ENCODE measurements at places on chromosomes 6 and 20.

DNA sequence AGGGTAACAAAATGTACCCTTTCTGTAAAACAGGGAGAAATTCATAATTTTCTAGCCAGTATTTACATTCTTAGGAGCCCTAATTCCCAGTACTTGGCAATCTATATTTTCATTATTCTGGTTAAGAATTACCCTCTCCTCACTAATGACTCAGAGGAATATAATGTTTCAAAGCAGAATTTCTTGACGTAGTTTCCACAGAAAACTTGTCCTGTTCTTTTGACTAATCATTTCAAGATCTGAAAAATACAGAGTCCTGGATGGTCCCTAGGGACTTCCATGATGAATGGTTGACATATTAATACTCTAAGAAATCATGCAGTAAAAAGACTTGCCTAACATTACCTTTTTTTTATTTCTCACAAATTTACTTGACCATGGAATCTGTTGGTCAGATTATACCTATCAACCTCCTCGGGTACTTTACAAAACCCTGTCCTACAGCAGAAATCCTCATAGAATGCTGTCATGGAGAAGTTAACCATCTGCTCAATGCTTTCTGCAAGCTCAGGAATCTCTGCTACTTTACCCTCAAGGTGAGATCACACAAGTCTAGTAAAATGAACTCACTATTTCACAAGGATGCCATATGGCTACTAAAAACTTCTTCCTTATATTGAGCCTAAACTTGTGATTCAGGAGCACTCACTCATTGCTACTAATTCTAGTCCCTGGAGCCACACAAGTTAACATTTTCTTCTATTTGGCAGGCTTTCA, 202.1 kb upstream of the CNR1 start:
- DNase-seq, result no peak

GRCh38 chr20:15220778-15221565, 883.6 kb upstream of the FLRT3 start:
- DNase-seq, result no peak

DNA sequence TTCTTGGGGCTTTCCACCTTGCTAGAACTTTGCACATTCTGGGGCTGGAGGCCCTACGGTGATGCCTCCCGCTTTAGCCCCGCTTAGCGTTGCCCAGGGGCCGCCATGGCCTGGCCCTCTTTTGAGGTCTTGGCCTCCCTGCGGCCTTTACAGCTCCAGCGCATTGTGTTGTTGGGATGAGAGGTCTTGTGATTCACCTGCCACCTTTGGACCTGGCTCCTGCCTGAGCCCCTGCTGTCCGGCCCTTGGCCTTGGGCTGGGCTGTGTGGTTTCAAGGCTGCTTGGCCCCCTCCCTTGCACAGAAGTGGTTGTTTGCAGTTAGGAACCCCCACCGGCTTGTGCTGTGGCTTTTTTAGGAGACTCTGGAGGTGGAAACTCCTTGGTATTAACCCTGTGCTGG, 61.0 kb upstream of the CDH4 start:
- DNase-seq, result no peak

DNA sequence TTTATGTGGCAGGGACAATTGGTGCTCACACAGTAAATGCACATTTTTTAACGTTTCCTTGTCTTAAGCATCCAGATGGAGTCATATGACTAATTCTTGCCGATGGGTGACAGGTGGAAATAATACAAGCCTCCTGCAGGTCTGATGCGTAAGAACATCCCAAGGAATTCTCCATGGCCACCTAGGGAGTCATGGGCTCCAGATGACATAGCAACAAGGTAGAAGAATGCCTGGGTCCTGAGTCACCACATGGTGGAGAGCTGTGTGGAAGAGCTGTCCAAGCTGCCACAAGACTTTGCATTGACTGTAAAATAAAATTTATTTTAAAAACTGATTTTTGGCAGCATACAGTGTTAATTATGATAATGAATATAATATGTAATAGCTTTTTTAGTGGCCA, 77.0 kb upstream of the MAP3K7 start:
- DNase-seq, result no peak

DNA sequence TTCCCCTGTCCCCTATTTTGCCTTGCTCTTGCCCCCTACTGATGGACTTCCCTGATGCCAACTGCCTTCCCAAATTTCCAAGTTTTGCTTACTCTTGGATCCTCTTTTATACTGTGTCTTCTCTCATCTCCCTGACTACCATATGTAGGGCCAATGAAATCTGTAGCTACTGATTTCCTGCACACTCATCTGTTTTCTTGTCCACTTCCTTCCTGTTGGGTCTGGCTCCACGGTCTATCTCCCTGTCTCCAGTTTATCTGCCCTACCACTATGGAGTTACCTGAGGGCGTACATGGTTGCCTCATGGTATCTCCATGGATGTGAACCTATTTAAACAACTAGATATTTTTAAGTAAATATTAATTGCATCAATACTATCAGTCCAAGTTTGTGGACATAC, 140.3 kb upstream of the MCHR2 start:
- no peak for DNase-seq

GRCh38 chr20:12063106-12063684, 145.5 kb downstream of the BTBD3 start:
- no peak for DNase-seq
